ENCODE measurements at places on chromosomes 13 and 19.

GRCh38 chr19:4059453-4059871 lies 7.2 kb downstream of the ZBTB7A start:
- no peak for DNase-seq

GRCh38 chr19:28314287-28314686 lies 898.7 kb downstream of the UQCRFS1 start:
- no peak for DNase-seq

GRCh38 chr13:31225998-31226675 lies 26.4 kb downstream of the B3GLCT start:
- no peak for DNase-seq

DNA sequence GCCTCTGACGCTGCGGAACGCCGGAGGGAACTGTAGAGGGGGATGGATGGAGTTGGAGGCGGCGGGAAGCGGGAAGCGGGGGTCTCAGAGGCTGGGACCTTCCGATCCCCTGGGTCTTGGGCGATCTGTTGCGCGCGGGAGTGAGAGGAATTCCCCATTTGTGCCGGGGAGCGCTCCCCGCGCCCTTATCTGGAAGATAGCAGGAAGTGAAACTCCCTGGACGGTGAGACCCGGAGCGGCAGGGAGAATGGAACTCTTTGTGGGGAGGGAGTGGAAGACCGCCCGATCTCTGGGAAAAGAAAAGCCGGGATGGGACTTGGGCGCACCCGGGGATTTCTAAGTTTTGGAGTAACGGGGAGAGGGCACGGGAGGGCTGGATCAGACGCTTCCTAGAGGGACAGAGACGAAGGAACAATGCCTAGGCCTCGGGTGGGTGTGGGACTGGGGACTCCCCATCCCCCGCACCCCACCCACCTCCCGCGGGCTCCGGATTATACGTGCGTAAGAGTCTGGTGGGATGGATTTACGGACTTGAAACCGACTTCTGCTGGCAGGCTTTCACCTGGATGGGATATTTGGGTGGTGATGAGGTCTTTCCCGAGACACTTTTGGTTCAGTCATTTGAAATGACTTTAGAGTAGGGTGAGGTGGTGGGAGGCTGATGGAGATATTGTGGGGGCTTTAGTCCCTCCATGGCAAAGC lies 495 bp downstream of the LSR start:
- DNase-seq: no peak

- DNase-seq: no peak
Measured at GRCh38 chr19:5079071-5079774, 110.3 kb downstream of the KDM4B start.

GRCh38 chr13:26480246-26480855 lies 77.1 kb upstream of the WASF3 start:
- no peak for DNase-seq

DNA sequence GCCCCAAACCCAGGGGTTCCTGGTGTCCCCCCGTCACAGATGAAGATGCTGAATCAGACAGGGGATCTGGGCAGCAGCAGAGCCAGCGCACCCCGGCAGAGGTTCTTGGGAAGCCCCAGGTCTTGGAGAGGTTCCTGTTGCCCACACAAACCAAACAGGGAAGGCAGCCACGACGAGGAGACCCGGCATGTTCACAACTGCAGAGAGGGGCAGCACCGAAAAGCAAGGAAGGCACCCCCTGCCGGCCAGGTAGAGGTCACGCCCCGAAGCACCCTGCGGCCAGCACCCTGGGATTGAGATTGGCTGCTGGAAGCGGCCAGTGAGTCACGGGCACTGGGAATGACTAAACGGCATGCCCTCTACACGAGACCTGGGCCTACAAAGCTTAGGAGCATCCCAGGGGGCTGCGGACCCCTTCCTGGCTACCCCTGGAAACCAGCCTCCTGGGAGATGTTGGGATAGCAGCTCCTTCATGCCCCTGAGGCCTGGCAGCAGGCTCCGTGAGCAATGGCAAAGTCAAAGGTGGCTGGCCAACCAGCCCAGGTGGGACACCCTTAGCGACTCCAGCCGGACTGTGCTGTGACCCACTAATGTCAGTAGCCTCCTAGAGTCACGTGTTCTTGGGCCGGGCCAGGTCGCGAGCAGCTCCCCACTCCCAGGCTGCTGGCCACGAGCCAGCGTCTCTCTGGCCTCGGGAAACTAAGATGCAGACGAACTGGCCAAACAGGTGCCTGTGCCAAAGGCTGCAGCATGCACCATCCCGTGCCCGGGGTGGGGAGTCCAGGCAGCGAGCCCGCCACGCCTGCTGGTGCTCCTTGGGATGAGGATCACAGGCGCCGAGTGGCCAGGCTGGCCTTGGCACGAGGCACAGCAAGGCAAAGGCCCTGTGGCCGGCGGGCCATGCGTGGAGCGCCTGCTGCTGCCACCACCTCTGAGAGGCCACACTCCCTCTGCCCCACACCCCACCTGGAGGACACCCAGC lies 43.2 kb downstream of the MLLT1 start:
- no peak for DNase-seq

- no peak for DNase-seq
Measured at GRCh38 chr13:22789027-22789593, 391.7 kb upstream of the SGCG start.

GRCh38 chr13:27658546-27658945 lies 36.9 kb downstream of the POLR1D start:
- DNase-seq: no peak

DNA sequence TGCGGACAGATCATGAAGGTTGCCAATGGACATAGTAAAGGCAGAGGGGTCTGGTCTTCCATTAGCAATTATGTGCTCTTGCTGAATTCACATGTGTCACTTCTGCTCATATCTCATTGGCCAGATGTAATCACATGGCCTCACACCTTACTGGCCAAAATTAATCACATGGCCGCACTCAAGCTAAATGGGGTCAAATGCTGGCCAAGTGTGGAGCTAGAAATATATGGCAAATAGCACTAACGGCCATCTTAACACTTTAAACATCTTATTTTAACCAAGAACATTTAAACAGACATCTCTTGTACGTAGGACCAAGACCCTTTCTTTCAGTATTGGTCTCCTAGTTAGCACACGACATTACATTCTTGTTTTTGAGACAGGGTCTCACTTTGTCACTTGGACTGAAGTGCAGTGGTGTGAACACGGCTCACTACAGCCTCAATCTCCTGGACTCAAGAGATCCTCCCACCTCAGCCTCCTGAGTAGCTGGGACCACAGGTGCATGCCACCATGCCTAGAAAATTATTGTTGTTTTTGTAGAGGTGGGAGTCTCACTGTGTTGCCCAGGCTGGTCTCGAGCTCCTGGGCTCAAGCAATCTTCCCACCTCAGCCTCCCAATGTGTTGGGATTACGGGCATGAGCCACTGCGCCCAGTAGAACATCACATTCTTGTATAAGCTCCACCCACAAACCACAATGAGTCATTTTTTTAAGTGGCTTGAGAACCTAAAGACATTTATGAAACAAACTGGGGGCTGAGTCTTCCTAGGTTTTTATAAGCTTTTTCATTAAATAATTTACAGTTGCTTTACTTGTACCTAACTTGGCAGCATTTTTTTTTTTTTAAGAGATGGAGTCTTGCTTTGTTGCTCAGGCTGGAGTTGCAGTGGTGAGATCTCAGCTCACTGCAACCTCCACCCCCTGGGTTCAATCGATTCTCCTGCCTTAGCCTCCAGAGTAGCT lies 2.9 kb upstream of the PTOV1 start:
- no peak for DNase-seq

DNA sequence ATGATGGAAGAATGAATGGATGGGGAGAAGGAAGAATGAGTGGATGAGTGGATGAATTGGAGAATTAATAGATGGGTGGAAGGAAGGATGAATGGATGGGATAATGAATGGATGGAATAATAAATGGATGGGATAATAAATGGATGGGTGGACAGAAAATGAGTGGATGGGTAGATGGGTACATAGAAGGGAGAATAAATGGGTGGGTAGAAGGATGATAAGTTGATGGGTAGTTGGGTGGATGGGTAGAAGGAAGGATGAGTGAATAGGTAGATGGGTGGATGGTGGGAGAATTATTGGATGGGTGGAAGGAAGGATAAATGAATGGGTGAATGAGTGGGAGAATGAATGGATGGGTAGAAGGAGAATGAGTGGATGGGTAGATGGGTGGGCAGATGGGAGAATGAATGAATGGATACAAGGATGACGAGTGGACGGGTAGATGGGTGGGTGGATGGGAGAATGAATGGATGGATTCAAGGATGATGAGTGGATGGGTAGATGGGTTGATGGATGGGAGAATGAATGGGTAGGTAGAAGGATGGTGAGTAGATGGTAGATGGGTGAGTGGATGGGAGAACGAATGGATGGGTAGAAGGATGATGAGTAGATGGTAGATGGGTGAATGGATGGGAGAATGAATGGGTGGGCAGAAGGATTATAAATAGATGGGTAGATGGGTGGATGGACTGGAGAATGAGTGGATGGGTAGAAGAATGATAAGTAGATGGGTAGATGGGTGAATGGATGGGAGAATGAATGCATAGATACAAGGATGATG lies 15.9 kb downstream of the VSTM2B start:
- no peak for DNase-seq

- no peak for DNase-seq
Measured at GRCh38 chr13:63198071-63198470, 1782.4 kb upstream of the PCDH20 start.

- DNase-seq: no peak
Measured at GRCh38 chr19:4609878-4610511, 29.3 kb upstream of the TNFAIP8L1 start.

- DNase-seq: no peak
Measured at GRCh38 chr19:32650671-32651070, 24.3 kb downstream of the ANKRD27 start.

DNA sequence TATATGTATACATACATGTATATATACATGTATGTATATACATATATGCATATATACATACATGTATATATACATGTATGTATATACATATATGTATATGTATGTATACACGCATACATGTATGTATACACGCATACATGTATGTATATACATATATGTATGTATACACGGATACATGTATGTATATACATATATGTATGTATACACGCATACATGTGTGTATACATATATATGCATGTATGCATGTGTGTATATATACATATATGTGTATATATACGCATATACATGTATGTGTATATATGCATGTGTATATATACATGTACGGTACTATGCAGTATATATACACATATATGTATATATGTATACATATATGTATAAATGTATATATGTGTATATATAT lies 2.6 kb upstream of the NCR1 start:
- DNase-seq: no peak

- no peak for DNase-seq
Measured at GRCh38 chr13:19860884-19861655, 2.4 kb downstream of the ZMYM5 start.

GRCh38 chr13:95137096-95137495 lies 164.2 kb downstream of the ABCC4 start:
- no peak for DNase-seq

- DNase-seq: no peak
Measured at GRCh38 chr19:32822916-32823746, 46.4 kb downstream of the SLC7A9 start.

DNA sequence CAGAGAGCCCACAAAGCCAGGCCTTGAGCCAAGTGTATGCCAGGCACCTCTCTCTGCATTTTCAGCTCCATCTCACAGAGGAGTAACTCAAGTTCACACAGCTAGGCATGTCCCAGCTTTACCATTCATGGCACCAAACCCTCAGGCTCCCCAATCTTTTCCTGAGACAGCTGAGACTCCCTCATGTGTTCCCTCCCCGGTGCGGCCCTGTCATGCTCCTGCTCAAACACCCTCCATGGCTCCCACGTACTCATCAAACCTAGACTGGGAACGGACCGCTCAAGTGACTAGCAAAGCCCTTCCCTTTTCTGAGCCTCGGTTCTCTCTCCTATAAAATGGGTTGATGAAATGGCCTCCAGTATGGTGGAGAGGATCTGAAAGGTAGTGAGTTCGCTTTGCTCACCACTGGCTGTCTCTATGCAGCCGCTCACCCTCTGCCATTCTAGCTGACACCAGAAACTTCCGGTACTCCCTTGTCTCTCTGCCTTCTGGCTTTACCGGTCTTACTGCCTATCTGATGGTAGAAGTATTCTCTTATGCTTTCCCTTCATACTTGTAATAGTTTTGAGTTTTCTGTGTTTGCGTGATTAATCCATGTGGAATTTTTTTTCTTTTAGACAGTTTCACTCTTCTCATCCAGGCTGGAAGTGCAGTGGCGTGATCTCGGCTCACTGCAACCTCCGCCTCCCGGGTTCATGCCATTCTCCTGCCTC lies 7.8 kb upstream of the SLC44A2 start:
- DNase-seq: no peak

DNA sequence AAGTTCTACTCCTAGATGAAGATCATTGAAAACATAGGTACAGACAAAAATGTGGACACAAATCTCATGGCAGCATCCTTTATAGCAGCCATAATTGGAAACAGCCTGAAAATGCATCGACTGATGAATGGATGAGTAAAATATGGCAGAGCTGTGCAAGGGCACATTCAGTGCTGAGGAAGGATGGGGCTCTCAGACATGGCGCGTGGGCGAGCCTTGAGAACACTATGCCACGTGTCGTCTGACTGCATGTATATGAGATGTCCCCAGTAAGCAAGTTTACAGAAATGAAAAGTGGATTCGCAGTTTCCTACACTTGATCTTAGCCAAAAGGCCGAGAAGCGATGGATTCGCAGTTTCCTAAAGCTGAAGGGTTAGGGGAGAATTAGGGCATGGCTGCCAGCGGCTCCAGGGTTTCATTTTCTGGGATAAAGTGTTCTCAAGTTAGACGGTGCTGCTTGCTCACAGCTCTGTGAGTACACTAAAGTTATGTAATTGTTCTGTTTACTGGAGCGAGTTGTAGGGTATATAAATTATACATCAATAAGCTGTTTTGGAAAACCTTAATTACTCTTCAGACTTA lies 78.0 kb downstream of the RAB20 start:
- DNase-seq: no peak

DNA sequence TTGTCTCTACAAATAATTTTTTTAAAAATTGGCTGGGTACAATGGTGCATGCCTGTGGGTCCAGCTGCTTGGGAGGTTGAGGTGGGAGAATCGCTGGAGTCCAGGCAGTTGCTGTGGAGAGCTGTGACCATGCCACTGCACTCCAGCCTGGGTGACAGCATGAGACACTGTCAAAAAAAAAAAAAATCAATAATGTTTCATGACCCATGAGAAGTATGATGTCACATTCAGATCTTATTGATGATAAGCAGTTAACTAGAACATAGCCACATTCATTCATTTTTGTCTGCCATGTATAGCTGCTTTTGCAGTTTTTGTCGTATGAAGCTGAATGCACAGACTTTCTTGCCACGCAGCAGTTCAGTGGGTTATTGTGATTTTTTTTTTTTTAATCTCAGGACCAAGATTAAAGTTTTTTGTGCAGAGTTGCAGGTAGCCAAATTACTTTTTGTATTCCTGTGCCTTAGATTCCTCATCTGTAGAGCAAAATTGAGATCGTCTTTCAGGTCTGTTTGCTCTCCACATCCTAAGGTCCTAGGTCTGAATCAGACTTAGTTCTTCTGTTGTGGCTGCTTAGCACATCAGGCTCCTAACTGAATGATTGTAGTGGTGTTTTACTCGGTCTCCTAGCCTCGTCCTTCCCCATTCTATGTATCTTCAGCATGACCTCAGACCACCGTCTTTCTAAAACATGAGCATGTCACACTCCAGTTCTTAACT lies 145.2 kb downstream of the GGACT start:
- no peak for DNase-seq
